Activated T-cell treated with anti-CD3 and anti-CD28 coated beads for 1 hour (primary cell): ENCODE measurements at places on chromosomes 12 and 14.

GRCh38 chr12:47141459-47141858 lies 61.7 kb upstream of the AMIGO2 start:
- DNase-seq = no peak

DNA sequence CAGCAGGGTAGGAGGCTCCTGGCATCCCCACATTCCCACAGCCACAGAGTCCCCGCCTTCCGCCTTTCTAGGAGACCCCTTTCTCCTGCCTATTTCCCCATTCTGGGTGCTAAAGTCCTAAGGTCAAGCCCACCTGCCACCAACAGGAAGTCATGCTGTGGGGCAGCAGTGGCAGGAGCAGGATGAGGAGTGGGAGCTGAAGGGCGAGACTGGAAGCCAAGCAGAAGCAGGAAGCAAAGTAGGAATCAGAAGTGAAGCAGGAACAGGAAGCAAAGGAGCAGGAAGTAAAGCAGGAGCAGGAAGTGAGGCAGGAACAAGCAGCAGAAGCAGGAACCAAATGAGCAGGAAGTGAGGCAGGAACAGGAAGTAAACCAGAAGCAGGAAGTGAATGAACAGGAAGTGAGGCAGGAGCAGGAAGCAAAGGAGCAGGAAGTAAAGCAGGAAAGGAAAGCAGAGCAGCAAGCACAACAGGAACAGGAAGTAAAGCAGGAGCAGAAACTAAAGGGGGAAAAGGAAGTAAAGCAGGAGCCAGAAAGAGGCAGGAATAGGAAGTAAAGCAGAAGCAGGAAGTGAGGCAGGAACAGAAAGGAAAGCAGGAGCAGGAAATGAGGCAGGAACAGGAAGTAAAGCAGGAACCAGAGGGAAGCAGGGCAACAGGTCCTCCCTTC lies 38.3 kb upstream of the RIMBP2 start:
- DNase-seq = no peak

DNA sequence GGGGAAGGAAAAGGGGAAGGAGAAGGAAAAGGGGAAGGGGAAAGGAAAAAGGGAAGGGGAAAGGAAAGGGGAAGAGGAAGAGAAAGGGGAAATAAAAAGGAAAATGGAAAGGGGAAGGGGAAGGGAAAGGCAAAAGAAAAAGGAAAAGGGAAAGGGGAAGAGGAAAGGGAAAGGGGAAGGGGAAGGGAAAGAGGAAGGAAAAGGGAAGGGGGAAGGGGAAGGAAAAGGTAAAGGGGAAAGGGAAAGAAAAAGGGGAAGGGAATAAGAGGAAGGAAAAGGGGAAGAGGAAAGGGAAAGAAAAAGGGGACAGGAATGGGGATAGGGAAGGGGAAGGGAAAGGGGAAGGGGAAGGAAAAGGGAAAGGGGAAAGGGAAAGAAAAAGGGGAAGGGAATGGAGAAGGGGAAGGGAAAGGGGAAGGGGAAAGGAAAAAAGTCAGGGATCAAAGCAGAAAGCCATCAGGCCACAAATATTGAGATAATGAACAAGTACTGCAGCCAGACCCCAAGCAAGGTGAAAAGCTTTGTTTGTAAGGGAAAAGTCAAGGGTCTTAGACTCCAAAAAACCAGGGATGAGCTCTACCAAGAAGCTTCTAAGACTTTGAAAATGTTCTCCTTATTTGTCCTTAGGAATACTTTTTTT lies 20.0 kb downstream of the DICER1 start:
- no peak for DNase-seq

GRCh38 chr14:98366429-98366828 lies 905.6 kb downstream of the BCL11B start:
- DNase-seq = no peak

DNA sequence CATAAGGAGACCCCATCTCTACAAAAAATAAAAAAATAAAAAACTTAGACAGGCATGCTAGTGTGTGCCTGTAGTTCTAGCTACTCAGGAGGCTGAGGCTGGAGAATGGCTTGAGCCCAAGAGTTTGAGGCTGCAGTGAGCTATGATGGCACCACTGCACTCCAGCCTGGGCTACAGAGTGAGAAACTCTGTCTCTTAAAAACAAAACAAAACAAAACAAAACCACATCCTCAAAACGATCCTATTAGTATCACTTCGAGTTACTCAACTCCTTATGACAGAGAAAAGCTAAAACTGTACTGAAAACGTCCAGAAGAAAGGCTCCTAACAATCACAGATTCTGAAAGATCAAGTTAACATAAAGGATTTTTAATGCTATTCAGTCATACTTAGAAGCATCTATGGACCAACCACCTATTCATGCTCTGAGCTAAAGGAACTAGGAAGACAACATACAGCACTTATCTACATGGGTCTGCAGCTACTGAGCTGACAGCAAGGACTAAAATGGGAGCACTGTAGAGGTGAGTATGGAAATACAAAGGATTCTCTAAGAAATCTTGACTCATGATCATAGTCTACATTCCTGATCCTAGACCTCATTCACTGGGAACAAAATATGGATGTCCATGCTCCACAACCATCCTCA lies 75.3 kb upstream of the DUSP6 start:
- no peak for DNase-seq

- DNase-seq = no peak
Observed at GRCh38 chr12:52186118-52186840, 5.5 kb downstream of the KRT80 start.

DNA sequence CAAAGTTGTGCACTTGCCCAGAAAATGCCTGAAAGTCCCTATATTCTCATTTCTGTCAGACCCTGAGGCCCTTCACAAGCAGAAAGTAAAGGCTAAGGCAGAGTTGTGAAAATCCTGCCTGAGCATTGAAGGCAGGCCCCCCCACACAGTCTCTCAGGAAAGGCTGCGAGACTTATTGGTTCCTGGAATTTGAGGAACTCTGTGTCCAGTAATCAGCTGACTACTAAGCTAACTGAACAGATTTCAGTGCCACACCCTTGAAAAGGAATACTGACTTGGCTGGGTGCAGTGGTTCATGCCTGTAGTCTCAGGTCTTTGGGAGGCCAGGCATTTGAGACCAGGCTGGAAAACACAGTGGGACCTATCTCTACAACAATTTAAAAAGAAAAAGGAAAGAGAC lies 21.1 kb upstream of the PPP2R5E start:
- DNase-seq = no peak

DNA sequence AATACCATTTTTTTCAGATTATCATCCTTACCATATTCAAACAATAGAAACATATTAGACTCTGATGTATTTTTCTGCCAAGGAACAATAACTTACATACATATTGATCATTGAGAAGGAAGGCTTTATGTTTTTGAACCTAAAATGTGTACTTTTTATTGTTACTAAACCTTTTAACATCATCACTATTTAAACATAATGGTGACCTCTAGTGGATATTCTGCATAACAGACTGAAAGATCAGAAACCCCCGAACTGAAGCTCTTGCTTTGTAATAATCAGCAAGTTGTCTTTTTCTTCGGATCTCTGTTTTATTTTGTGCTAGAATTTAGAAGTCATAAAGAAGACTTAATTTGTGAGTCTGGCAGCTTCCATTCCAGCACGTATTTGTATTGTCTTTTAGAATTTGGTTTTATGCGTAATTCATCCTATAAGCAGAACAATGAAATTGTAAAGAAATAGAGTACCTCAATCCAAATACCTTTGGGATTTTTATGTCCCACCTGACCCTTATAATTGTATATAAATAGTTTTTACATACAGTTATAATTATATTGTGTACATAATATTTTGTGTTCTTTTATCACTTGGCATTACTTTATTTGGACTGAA lies 125.9 kb upstream of the ATF1 start:
- DNase-seq = no peak

GRCh38 chr12:116015525-116015924 lies 262.0 kb downstream of the MED13L start:
- DNase-seq = no peak

- DNase-seq = no peak
Observed at GRCh38 chr14:25049568-25050268, at the start of gene STXBP6. TSS of gene STXBP6 (minus strand) at chr14:25050147. CDS start at chr14:24974818, 75,329 bp downstream.

DNA sequence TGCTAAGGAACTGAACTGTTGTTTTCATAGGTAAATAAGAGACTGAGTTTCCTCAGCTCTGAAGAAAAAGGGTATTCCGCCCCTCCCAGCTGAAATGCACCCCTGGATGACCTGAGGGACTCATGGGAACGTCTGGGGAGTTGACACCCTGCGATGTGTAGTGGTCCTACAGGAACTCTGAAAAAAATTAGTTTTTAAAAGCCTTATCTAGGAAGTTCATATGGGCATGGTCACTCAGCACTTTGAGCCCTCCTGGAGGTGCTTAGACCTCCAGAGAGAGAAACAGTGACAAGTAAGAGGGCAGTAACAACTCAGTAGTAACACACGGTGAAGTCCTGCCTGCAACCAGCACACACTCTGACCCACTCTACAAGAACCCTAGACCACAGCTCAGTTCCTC lies 91.2 kb upstream of the CNOT2 start:
- DNase-seq = no peak

DNA sequence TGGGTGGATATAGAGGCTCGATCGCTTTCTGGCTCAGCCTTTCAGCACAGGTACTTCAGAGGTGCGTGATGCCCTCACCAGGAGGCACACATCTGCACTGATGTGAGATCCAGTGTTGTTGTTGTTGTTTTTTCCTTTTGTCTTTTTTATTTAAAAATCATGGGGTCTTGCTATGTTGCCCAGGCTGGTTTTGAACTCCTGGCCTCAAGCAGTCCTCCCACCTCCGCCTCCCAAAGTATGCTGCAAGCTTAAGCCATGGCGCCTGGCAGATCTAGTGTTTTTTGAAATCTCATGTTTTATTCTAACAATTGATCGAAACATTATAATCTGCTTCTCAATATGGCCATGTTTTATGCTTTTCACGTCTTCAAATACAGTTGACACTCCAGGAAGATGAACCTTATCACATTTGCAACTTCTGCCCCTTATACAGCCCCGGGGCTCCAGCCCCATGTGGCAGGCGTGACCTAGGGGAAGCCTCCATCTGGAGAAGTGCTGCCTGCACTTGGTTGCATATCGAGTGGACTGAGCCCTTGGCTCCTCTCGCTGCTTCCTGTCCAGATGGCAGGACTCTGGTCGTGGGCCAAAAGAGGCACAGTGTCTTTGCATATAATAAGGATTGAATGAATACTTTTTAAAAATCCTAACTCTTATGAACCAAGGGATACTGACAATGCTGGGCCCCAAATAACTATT lies 71.7 kb downstream of the TRAF3 start:
- DNase-seq = no peak
